ENCODE measurements at places on chromosomes 16 and 17.

DNA sequence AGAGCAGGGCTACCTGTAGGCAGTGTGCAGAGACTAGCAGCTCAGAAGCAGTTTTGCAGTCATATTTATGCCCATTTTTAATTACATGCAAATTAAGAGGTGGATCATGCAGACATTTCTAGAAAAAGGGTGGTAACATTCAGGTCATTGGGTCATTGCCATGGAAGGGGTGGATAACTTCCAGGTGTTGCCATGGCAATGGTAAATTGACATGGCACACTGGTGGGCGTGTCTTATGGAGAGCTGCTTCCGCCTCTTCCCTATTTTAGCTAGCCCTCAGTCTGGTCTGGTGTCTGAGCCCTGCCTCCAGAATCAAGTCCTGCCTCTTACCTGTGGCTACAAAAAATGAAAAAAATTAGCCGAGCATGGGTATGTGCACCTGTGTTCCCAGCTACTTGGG lies 2.8 kb upstream of the DNAI2 start:
- no peak for DNase-seq

DNA sequence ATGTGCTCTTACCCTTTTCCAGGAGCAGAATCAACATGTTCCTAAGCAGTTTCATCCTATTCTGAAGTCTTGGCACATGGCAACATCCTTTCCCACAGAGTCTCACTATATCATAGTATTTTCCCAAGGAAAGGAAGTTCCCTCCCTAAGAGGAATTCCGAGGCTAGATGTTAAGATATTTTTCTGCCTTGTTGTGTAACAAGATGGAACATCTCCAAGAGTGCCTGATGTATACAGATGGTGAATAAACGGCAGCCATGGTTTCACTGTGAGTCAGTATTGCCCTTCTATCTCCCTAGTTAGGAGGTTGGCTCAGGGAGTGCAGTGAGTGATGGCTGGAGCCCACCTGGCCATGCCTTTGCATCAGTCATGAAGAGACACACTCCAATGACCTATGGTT lies 48.2 kb downstream of the SPACA3 start:
- no peak for DNase-seq

DNA sequence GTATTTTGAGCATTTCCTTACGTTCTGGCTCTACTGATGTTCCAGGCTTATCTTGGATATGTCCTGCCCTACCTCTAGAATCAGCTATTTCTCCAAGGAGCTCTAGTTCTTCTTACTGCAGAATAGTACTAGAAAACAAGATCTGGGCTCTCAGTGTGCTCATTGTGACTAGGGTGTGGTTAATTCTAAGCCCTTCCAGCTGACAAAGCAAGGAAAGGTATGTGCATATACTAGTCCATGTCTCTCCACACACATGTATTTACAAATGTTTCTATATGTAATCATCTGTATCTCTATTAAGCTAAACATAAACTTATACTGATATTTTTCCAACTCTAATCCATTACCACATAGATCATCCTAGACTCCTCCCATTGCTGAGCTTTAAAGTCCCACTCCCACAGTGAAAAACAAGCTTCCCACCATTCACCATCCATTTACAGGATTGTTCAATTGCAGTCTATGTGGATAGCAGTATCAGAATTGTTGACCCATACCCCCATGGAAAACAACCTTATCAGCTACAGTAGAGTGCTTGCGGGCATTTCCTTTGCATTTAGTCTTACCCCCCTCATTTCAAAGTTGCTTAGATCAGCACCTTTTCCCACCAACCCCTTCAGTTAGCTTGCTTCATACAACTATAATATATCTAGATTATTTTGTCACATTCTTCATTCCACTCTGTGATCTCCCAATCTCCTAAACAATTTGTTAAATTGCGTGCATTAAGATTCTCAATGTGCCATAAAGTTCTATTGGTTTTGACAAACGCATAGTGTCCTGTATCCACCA lies 194.5 kb downstream of the SOX9 start:
- DNase-seq, result no peak

DNA sequence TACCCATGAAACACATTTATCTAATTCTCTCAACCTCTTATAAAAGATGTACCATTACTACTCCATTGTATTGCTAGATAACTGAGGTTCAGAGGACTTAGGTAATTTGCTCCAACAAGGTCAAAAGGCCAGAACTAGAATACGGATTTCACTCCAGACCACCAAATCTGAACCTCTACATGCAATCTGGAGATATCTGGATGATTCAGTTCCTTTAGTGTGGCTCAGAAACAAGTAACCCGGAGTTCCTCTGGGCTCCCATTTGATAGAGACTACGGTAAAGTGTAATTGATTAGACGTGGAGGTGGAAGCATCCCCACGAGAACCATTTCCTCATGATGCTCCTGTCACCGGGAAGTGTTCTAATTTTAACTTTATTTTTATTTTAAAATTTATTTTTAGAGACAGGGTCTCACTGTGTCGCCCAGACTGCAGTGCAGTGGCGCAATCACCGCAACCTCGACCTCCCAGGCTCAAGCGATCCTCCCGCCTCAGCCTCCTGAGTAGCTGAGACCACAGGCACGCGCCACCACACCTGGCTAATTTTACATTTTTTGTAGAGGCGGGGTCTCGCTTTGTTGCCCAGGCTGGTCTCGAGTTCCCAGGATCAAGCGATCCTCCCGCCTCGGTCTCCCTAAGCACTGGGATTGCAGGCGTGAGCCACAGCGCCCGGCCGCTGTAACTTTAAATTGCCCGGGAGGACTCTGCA lies 608 bp upstream of the COX10 start:
- DNase-seq, result no peak
